Neural crest cell (in vitro differentiated cells): ENCODE measurements at places on chromosomes 12 and 14.

GRCh38 chr12:3655328-3655900 lies 97.5 kb downstream of the CRACR2A start:
- no peak for DNase-seq

- peak; percentile 76 for DNase-seq
Measured at GRCh38 chr12:8890313-8891085, 23.8 kb upstream of the PHC1 start.

GRCh38 chr12:108823804-108824203 lies 33.6 kb downstream of the SSH1 start:
- no peak for DNase-seq

DNA sequence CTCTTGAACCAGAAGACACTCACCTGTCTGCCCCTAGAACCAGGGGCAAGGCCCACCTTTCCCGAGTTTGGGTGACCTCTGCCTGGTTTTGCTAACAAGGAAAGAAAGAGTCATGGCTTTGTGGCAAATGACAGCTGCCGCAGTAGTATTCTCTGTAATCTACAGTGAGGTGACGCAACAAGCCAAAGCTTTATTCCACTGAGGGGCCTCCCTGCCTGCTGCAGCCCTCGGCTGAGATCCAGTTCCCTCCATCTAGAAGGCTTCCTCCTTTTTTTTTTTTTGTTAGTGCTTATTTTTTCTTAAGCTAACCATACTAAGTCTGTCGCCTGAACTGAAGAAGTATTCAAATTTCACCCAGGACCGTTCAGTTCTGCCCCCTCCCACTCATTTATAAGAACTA lies 142.3 kb upstream of the TMCC3 start:
- no peak for DNase-seq

DNA sequence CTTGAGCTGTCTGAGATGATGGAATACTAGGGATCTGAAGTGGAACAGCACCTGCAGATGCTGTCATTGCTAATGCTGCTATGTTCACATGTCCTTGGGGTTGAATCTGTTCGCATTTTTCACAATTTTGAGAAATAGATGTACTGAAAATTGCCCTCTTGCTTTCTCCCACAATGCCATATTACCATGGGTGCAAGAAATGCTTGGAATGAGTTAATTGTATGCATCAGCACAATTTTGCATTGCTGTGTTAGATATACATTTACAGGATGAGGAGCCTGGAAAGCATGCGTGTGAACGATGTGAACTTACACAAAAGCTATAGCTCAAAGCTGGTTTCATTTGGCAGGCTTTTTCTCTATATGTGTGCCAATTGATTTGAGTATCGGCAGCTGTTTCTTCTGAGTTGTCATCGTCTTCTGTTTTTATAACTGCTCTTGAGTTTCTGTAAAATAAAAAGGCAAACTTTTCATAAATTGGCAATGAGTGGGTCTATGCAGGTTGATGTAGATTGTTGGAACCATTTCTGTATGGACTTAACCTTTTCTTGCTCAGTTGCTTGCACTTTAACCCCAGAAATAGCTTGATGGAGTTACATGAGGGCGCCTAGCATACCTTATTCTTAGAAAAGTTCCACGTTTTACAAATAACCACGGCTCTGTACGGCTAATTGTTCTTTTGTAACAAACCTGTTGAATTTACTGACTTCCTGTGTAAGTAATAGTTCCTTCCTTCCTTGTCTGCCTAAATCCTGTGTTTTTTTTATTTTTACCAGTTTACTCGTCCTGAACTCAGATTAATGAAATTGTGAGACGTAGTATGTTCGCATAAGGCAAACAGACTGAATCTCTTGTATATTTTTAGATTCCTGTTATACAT lies 105.9 kb downstream of the FGD4 start:
- no peak for DNase-seq

DNA sequence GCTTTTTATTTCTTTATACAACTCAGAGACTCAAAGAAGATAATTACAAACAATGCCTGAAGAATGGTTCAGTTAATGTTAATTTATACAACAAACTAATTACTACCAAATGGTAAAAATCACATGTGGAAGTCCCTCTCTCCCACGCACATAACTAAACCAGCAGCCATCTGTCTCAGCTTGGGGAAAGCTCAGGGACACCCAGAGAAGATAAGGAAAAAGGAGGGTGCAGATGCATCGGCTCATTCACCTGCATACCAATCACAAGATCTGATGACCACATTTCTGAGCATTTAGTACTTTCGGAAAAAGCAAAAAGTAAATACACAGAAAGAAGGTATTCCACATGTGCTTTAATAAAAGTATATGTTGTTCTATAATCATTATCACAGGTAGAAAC lies 136.3 kb downstream of the SOX5 start:
- no peak for DNase-seq

DNA sequence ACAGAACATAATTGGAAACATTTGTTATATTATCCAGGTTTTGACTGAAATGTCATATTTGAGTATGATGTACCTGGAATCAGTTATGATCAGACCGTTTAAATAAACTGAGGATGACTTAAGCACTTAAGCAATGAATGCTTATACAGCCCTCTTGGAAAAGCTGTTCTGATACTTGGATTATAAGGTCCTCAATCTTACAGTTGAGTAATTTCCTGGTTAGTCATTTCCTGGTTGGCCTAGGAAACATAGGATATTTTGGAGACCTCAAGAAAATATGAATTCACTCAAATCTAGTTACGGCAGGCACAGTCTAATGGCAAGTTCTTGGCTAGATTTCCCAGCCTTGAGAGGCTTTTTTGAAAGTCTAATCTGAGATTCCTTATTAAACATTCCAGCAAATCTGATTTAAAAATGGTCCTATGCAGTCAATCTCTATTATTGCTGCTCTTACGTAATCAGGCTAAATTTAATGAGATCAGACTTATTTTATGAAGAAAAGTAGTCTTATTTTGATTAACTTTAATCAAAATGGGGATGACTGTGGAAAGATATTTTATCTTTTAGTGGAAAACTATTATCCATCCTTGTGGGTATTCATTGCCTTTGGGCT lies 447.2 kb downstream of the SNAPC1 start:
- no peak for DNase-seq

DNA sequence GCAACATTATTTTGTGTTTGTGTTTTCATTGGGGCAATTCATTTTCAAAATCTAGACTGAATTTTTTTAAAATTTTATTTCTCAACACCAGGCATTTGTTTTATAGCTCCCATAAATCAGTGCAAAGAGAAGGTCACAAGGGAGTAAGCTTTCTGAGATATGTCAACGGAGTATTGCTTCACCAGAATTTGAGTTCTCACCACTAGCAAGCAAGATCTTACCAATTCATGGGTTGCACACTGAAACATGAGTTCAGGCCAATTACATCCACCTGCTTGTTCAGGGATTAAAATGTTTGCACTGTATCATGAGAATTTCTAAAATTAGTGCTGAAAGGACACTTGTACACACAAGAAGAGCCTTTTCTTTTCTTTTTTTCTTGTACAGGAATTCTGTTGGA lies 121.9 kb downstream of the CAND1 start:
- DNase-seq = no peak

DNA sequence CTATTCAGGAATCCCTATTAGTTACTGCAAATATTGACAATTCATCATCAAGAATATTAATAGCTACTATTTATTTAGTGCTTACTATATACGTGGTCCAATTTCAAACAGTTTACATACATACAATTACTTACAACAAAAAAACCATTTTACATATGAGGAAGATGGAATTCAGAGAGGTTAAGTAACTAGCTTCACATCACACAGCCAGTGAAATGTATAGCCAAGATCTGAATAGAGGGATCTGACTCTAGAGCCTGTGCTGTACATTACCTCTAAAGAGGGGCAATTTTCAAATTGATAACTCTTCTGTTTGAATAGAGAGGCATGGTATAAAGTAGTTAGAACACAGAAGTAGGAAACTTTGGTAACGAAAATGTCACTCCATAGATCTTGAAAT lies 18.3 kb downstream of the SOX5 start:
- DNase-seq = no peak

GRCh38 chr14:31297701-31298344 lies 90.2 kb upstream of the HECTD1 start:
- no peak for DNase-seq

- DNase-seq = no peak
Measured at GRCh38 chr12:131589966-131590365, 120.9 kb upstream of the SFSWAP start.

DNA sequence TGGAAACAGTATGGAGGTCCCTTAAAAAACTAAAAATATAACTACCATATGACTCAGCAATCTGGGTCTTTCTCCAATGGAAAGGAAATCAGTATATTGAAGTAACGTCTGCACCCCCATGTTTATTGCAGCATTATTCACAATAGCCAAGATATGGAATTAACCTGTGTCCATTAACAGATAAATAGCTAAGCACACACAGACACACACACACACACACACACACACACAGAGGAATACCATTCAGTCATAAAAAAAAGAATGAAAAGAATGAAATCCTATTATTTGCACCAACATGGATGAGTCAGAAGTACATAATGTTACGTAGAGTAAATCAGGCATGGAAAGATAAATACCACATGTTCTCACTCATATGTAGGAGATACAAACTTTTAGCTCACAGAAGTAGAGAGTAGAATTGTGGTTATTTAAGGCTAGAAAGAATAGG lies 4.7 kb downstream of the KLRK1 start:
- no peak for DNase-seq

GRCh38 chr12:88493636-88494035 lies 86.6 kb downstream of the KITLG start:
- no peak for DNase-seq

GRCh38 chr14:60974090-60974651 lies 6.7 kb downstream of the TRMT5 start:
- DNase-seq = no peak

GRCh38 chr14:20608383-20609110 lies 17.4 kb upstream of the RNASE12 start:
- DNase-seq = no peak
